ENCODE measurements at places on chromosomes 7 and 10. TPM values are rescaled to one million over a fixed set of nuclear protein-coding genes. Genes with fewer than 3 reads are reported as not detected.

Gene FOXI2
- not detected for total RNA-seq

Gene ACTR1A
- total RNA-seq = 96.1 TPM

Gene PDZD7
- total RNA-seq = 1.2 TPM

Gene METTL27
- 10.7 TPM for total RNA-seq

Gene LSM5
- total RNA-seq = 104 TPM

Gene NUDT5
- 126 TPM for total RNA-seq

Gene CEP55
- 61.2 TPM for total RNA-seq

Gene GNAT3
- total RNA-seq = not detected

Gene GJC3
- total RNA-seq = 0.27 TPM

Gene ORC5
- 31.6 TPM for total RNA-seq

Gene MAD1L1
- 19.9 TPM for total RNA-seq

Gene NEUROG3
- not detected for total RNA-seq

Gene LRRC4
- not detected for total RNA-seq

Gene MAGI2
- 0.40 TPM for total RNA-seq

Gene NEBL
- total RNA-seq = 3.9 TPM

Gene SNX10
- total RNA-seq = 4.3 TPM

Gene BRAF
- total RNA-seq = 6.4 TPM

Gene PON1
- 0.34 TPM for total RNA-seq

Gene ARMC3
- 0.53 TPM for total RNA-seq

Gene ZNF503
- 13.0 TPM for total RNA-seq

Gene ARHGEF5
- 1.7 TPM for total RNA-seq

Gene MSMB
- total RNA-seq = not detected

Gene SORBS1
- 0.91 TPM for total RNA-seq

Gene TMEM168
- total RNA-seq = 9.5 TPM

Gene SPDYE2
- total RNA-seq = not detected

Gene PITX3
- total RNA-seq = 0.32 TPM

Gene BZW2
- 102 TPM for total RNA-seq

Gene PPP1R17
- not detected for total RNA-seq

Gene PGAM2
- not detected for total RNA-seq

Gene LRIT1
- not detected for total RNA-seq

Gene UPF2
- 17.9 TPM for total RNA-seq

Gene HYAL4
- 0.08 TPM for total RNA-seq

Gene PCDH15
- not detected for total RNA-seq

Gene GRID2IP
- 0.01 TPM for total RNA-seq

Gene PTPRZ1
- total RNA-seq = not detected

Gene C10orf88
- total RNA-seq = 8.7 TPM

Gene ABCA13
- total RNA-seq = 0.05 TPM
